ENCODE measurements at places on chromosomes 11 and 22.

DNA sequence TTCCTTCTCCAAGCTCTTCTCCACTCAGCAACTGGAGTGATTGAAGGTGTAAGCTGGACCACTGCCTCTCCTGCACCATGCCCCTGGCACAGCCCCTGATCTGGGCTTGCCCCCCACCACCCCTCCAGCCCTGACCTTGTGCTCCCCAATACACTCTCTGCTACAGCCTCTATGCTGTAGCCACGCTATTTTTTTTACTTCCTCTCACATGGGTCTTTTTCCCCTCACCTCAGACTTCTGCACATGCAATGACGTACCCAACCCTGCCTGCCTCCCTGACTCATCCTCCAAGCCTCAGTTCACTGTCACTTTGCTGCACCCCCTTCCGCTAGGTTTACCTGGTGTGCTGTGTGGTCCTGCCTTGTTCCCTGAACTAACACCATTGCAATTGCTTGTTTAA lies 9.0 kb downstream of the CSNK2A3 start:
- no peak for DNase-seq

- no peak for DNase-seq
Observed at GRCh38 chr11:95088946-95089619, 563 bp upstream of the ENDOD1 start.

DNA sequence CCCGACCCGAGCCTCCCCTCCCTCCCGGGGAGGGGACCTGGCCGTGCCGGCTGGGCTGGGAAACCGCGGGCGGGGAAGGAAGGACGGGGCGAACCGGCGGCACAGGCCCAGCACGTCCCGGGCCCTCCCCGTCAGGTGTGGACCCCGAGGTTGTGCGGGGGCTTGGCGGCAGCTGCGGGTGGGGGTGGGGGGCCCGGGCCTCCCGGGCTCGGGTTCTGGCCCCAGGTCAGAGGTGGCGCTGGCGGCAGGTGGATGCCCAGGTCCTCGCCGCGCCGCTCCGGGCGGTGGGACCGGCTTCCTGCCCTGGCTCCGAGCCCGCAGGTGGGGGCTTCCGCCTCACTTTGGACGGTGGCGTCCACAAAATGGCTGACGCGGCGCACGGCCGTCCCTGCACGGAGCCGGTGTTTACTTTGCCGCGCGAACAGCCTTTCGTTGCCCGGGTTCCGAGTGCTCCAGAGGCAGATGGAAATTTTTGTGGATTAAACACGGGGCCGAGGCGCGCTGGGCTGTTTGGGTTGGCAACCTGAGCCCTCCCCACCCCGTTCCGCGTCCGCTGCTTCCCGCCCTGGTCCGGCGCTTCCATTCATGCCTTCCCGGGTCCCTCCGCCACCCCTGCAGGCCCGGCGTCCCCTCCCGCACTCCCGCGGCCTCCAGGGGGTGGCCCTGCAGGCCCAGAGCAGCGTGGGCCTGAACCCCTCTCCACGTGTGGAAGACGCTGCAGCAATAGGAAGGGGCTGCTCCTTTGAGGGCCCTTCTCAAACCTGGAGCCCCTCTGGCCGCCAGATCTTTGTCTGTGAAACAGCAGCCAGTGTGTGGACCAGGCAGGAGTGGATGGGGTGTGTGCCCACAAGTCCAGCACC lies 92.0 kb upstream of the KCNQ1OT1 start:
- peak; percentile 8 for DNase-seq

DNA sequence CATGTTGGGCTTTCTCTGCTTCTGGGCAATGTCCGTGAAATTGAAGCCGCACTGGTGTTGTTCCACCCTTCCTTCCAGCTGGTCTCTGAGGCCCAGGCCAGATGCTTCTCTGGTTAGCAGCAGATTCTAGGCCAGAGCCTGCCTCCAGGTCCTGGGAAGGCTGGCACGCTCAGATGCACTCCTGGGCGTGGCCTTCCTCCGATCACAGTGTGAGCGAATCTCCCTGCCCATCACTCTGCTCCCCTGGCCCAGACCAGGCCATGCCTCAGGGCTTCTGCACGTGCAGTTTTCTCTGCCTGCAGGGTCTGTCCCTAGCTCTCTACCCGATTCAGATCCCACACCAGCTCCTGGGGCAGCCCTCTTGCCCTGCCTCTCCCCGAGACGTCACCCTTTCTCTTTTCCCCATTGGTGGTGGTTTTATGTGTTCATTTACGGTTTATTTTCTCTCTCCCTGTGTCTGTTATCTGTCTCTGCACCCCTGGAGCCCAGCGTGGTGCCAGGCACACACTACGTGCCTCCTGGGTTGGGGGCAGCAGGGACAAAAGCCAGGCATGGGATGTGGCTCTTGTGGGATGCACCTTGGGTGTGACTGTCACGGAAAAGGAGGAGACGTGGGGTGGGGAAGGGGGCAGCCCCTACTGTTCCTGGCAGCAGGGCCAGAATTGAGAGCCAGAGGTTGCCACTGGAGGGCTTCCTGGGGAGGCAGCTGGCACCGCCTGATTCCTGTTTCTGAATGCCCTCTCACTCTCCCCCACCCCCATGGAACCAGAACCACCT lies 66.0 kb downstream of the KCNQ1 start:
- no peak for DNase-seq

DNA sequence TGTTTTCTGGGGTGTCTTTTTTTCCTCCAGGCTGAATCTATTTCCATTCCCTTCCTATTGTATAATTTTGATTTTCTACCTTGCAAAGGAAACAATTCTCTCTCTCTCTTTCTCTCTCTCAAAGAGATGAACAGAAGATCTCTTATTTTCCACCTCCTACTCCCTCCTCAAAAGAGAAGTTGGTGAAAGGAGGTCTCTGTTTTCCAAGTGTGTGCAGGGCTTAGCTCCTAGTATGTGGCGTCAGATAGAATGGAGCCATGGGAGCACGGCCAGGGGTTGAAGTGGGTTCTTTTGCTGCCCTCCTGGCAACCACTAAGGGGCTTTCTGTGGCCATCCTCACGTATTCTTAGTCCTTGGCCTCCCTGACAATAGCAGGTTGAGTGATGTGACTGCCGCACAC lies 480 bp downstream of the TRIM34 start:
- no peak for DNase-seq

GRCh38 chr11:117489999-117490679 lies 162.5 kb downstream of the CEP164 start:
- DNase-seq: no peak

DNA sequence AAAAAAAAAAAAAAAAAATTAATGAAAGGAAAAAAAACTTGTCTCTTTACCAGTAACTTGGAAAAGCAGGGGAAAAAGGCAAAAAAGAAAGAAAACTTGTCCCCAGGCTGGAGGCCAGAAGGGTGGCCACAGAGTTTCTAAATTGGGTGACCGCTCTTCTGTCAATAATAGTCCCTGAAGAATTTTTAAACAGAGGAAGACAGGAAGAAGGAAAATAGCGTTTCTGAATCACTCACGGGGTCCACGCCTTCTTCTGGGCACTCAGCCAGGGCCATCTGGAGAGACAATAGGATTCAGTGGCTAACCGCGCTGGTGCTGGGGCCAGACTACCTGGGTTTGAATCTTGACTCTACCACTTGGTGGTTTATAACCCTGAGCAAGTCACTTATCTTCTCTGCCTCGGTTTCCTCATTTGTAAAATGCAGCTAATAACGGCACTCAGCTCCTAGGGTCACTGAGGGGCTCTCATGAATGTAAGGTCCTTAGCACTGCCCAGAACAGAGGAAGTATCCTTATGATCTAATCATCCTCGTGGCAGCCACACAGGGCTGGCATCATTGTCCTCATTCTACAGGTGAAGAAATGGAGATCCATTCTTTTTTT lies 7.0 kb downstream of the C11orf86 start:
- no peak for DNase-seq

- no peak for DNase-seq
Observed at GRCh38 chr11:84234011-84234410, 947.8 kb upstream of the CCDC90B start.

GRCh38 chr11:45037434-45038005 lies 86.8 kb upstream of the TP53I11 start:
- DNase-seq: no peak

- no peak for DNase-seq
Observed at GRCh38 chr11:120752668-120753067, 241.1 kb downstream of the GRIK4 start.

DNA sequence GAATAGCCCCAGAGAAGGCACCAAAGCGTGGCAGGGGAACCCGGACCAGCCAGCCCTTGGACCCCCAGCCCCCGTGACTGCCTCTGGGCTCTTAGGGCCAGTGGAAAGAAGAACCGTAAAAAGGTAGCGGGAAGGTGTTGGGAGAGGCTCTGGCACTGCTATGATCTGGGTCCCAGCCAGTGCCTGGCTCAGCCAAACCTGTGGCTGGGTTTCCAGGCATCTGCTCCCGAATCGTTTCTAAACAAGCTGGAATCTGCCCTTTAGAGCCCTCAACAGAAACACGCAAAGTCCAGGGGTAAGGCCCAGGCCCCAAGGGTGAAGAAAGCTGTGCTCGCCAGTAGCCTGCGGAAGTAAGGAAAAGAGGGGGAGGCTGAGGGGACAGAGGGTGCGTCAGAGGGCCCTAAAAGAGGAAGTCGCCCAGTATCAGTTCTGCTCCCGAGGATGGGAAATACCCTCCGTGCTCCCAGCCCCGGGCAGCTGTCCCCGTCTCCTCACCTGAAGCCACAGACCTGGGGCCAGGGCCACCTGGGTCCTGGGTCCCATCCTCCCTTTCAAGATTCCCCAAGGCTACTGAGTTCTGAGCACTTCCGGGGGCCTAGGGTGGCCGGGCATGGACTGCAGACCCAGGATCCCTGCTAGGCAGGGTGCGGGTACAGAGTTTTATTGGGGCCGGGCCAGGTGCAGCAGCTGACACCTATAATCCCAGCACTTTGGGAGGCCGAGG lies 24.7 kb downstream of the IL10RA start:
- no peak for DNase-seq
